ENCODE measurements at places on chromosomes 11 and 22. TPM values are rescaled to one million over a fixed set of nuclear protein-coding genes. Genes with fewer than 3 reads are reported as not detected.

- DNase-seq = no peak
Observed at GRCh38 chr22:27387561-27387960, 414.0 kb downstream of the MN1 start.

- DNase-seq = no peak
Observed at GRCh38 chr22:35425971-35426800, 26.2 kb downstream of the MCM5 start.

DNA sequence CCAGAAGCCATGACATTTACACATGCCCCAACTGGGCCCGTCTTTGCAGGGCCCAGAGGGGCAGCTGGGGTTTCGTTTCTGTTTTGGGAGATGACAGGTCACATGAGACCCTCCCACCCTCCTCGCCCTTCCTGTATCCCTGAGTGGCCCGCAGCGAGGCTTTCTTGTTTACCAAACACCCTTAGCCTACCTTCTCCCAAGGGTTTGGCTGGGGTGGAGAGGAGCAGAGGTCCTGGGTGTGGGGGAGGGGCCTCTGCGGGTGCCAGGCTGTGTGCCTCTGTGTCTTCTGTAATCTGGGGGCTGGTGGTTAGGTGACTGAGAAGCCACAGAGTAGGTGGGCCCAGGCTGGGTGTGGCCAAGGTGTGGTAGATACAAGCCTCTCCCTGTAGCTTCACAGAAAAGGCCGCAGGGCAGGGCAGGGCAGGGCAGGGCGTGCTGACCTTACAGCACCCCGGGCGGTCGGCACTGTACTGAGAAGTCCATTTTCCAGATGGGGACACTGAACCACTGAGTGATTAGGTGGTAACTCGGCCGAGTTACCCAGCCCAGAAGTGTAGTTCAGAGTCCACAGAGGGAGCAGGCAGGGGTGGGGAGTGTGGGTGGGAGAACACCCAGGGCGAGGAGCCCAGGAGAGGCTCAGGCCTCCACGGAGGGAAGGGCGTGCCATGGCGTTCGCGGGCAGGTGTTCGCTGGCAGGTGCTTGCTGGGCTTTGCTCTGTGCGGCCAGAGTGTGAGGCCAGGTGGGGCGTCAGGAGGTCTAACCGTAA, 8.7 kb downstream of the PRR5 start:
- no peak for DNase-seq

GRCh38 chr11:131498631-131499160, 128.3 kb downstream of the NTM start:
- DNase-seq = no peak

GRCh38 chr22:48240148-48240934, 1477.9 kb downstream of the TBC1D22A start:
- DNase-seq = no peak

The ASRGL1 gene
- 15.3 TPM for total RNA-seq

The NCAM1 gene
- 26.0 TPM for total RNA-seq

The MRPL16 gene
- total RNA-seq = 29.7 TPM
